ENCODE measurements at places on chromosomes 2 and 18. TPM values are rescaled to one million over a fixed set of nuclear protein-coding genes. Genes with fewer than 3 reads are reported as not detected.

DNA sequence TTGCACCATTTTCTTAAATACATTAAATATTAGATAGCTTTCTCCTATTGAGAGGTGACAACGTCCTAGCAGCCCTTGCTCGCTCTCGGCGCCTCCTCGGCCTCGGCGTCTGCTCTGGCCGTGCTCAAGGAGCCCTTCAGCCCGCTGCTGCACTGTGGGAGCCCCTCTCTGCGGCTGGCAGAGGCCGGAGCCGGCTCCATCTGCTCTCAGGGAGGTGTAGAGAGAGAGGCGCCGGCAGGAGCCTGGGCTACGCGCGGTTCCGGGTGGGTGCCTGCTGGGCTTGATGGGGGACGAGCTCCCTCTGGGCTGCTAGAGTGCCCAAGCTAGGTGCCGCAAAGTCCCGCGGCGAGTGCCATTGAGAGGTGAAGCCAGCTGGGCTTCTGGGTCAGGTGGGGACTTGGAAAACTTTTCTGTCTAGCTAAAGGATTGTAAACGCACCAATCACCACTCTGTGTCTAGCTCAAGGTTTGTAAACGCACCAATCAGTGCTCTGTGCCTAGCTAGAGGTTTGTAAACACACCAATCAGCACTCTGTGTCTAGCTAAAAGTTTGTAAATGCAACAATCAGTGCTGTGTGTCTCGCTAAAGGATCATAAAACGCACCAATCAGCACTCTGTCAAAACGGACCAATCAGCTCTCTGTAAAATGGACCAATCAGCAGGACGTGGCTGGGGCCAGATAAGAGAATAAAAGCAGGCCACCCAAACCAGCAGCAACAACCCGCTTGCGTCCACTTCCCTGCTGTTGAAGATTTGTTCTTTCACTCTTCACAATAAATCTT, 3.1 kb downstream of the RPRD1A start:
- H3K4me1 ChIP-seq: peaks cover 58% of the 10 kb centered on the region
- peaks cover 18% of the 10 kb centered on the region for H3K36me3 ChIP-seq
- no peak overlapping the region for H3K4me3 ChIP-seq
- no peak overlapping the region for H3K27ac ChIP-seq
- H3K27me3 ChIP-seq: no peaks in the 10 kb centered on the region

- no peaks in the 10 kb centered on the region for H3K4me1 ChIP-seq
- no peaks in the 10 kb centered on the region for H3K36me3 ChIP-seq
- DNase-seq: no peak
- H3K27ac ChIP-seq: no peak overlapping the region
- H3K27me3 ChIP-seq: no peaks in the 10 kb centered on the region
Observed at GRCh38 chr2:71898851-71899681, 248.6 kb downstream of the CYP26B1 start.

- H3K27me3 ChIP-seq: no peaks in the 10 kb centered on the region
- H3K27ac ChIP-seq: no peak overlapping the region
- H3K36me3 ChIP-seq: no peaks in the 10 kb centered on the region
- peaks cover 8% of the 10 kb centered on the region for H3K4me1 ChIP-seq
- no peak overlapping the region for H3K4me3 ChIP-seq
Observed at GRCh38 chr2:73291461-73292315, 1.7 kb downstream of the EGR4 start.

GRCh38 chr18:41858761-41859555, 96.1 kb upstream of the PIK3C3 start:
- H3K27ac ChIP-seq: no peak overlapping the region
- no peaks in the 10 kb centered on the region for H3K36me3 ChIP-seq
- H3K4me3 ChIP-seq: no peak overlapping the region
- no peak for DNase-seq
- H3K27me3 ChIP-seq: peaks cover 3% of the 10 kb centered on the region
- H3K4me1 ChIP-seq: no peaks in the 10 kb centered on the region

DNA sequence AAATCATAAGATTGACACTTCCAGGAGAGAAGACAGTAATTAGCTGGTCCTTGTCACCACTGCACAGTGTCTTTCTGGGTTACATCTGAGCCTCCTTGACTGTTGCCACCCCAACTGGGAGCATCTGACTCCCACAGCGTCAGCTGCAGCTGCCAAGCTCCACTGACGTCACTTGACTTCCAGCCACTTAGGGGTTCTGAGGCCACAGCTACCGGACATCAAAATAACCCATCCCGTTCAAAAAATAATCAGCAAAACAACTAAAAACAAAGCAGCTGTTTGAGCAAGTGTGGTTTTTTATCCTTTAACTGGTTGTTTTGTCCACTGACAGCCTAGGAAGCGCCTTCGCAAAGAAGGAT, 206.5 kb upstream of the AGAP1 start:
- DNase-seq: no peak
- H3K27ac ChIP-seq: no peak overlapping the region
- no peaks in the 10 kb centered on the region for H3K36me3 ChIP-seq
- no peak overlapping the region for H3K4me3 ChIP-seq

- H3K27ac ChIP-seq: no peak overlapping the region
- H3K4me3 ChIP-seq: no peak overlapping the region
- no peaks in the 10 kb centered on the region for H3K4me1 ChIP-seq
- no peaks in the 10 kb centered on the region for H3K36me3 ChIP-seq
Observed at GRCh38 chr2:108278631-108279030, 10.1 kb upstream of the SULT1C2 start.

DNA sequence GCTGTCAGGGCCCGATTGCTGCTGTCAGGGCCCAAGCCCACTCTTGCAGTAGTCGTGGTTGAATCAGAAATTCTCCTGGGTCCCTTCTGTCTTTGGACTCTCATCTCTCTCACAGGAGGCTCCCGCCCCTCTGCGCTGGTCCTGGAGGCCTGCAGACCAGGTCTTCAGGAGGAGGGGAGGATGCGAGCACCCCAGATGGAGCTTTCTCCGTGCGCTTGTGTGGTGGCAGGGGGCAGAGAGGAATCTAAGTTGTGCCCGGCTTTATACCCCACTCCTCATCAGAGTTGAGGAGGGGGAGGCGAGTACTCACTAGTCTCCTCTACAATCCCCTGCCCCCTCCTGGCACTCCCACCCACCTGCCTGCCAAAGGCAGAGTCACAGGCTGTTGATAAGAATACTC, 10.4 kb downstream of the EN1 start:
- no peaks in the 10 kb centered on the region for H3K36me3 ChIP-seq
- no peaks in the 10 kb centered on the region for H3K4me1 ChIP-seq
- H3K27me3 ChIP-seq: no peaks in the 10 kb centered on the region
- no peak for DNase-seq
- no peak overlapping the region for H3K27ac ChIP-seq
- no peak overlapping the region for H3K4me3 ChIP-seq

DNA sequence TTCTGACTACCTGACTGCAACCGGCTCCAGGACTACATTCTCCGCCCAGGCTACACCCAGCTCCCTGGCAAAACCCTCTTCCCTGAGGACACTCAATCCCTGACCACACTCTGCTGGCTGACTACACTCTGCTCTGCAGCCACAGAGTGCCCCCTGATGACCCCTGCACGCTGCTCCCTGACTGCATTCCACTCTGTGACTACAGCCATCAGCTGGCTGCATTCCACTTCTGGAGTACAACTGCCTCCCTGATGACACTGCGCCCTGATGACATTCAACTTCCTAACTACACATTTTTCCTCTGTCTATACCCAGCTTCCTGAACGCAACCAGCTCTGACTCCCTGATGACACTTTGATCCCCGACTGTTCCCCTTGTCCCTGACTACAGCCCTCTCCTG, 71.3 kb upstream of the NRXN1 start:
- no peak overlapping the region for H3K4me3 ChIP-seq
- H3K4me1 ChIP-seq: no peaks in the 10 kb centered on the region
- no peaks in the 10 kb centered on the region for H3K36me3 ChIP-seq
- no peak for DNase-seq
- H3K27me3 ChIP-seq: no peaks in the 10 kb centered on the region

DNA sequence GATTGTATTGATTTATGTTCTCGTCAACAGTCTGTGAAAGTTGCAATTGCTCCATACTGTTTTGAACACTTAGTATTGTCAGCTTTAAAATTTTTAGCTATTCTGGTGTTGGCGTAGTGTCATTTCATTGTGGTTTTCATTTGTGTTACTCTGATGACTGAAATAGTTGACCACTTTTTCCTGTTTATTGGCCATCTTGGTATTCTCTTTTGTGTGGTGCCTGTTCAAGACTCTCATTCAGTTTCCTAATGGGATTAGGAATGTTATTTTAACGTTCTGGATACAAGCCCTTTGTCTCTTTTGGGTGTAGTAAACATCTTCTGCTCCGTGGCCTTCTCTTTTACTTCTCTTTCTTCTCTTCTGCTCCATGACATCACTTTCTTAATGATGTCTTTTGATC, 82.7 kb upstream of the SMAD2 start:
- no peak overlapping the region for H3K27ac ChIP-seq
- H3K27me3 ChIP-seq: no peaks in the 10 kb centered on the region
- peaks cover 31% of the 10 kb centered on the region for H3K4me1 ChIP-seq
- H3K36me3 ChIP-seq: 0 out of 2 replicates have a peak, but pooled peaks cover 3% of the 10 kb centered on the region
- H3K4me3 ChIP-seq: no peak overlapping the region
- DNase-seq: no peak

DNA sequence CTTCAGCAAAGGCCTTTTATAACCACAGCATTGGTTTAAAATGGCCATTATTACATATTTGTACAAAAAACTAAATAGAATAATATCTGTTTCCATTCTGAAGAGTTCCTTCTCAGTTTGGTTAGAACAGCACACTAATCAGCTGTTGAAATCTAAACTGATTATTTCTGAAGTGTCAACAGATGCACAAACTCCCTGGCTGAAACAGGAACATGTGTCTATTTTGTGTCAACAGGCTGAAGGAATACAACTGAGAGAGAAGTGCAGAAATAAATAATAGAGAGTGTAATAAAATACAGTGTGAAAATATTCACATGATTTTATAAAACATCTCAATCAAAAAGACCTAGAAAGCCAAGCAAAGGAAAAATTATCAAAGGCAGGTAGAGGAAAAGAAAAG, 29.7 kb downstream of the IKZF2 start:
- H3K4me1 ChIP-seq: no peaks in the 10 kb centered on the region
- no peak for DNase-seq
- H3K36me3 ChIP-seq: no peaks in the 10 kb centered on the region
- no peak overlapping the region for H3K4me3 ChIP-seq
- no peaks in the 10 kb centered on the region for H3K27me3 ChIP-seq

- H3K27me3 ChIP-seq: no peaks in the 10 kb centered on the region
- H3K4me1 ChIP-seq: peaks cover 4% of the 10 kb centered on the region
- H3K36me3 ChIP-seq: peaks cover 7% of the 10 kb centered on the region
- H3K4me3 ChIP-seq: no peak overlapping the region
- no peak overlapping the region for H3K27ac ChIP-seq
Observed at GRCh38 chr18:62170857-62171256, 16.0 kb downstream of the PIGN start.

- H3K4me3 ChIP-seq: no peak overlapping the region
- H3K27me3 ChIP-seq: no peaks in the 10 kb centered on the region
- no peak overlapping the region for H3K27ac ChIP-seq
- H3K36me3 ChIP-seq: no peaks in the 10 kb centered on the region
- H3K4me1 ChIP-seq: no peaks in the 10 kb centered on the region
- no peak for DNase-seq
Observed at GRCh38 chr2:204608237-204608939, 63.1 kb downstream of the PARD3B start.

GRCh38 chr2:211045025-211045424, 488.6 kb downstream of the CPS1 start:
- H3K36me3 ChIP-seq: no peaks in the 10 kb centered on the region
- no peak for DNase-seq
- H3K4me3 ChIP-seq: no peak overlapping the region
- H3K27ac ChIP-seq: no peak overlapping the region

GRCh38 chr2:239819974-239820555, 205.1 kb downstream of the NDUFA10 start:
- peaks cover 4% of the 10 kb centered on the region for H3K4me1 ChIP-seq
- H3K27ac ChIP-seq: no peak overlapping the region
- no peak overlapping the region for H3K4me3 ChIP-seq

- no peaks in the 10 kb centered on the region for H3K36me3 ChIP-seq
- DNase-seq: no peak
- no peak overlapping the region for H3K27ac ChIP-seq
- peaks cover 6% of the 10 kb centered on the region for H3K4me1 ChIP-seq
Observed at GRCh38 chr2:232332940-232333259, 45.7 kb upstream of the ALPP start.

DNA sequence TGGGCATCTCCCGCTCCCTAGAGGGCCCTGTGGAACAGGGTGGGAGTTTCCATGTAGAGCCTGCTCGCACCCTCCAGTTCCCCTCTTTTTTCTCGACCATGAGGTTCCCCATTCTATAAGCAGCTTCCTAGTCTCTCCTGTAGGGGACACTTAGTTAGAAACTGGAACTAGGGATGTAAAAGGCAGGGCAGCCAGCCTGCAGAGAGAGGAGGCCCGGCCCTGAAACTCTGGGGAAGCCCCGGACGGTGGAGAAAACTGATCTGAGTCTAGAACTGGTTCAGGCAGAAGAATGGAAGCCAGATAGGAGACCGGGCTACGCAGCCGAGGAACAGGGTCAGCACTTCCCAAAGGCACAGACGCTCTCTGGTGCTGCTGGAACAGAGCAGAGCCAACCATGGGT, 51.6 kb upstream of the ATG16L1 start:
- peaks cover 14% of the 10 kb centered on the region for H3K36me3 ChIP-seq
- no peaks in the 10 kb centered on the region for H3K27me3 ChIP-seq
- no peak for DNase-seq
- peaks cover 28% of the 10 kb centered on the region for H3K4me1 ChIP-seq

DNA sequence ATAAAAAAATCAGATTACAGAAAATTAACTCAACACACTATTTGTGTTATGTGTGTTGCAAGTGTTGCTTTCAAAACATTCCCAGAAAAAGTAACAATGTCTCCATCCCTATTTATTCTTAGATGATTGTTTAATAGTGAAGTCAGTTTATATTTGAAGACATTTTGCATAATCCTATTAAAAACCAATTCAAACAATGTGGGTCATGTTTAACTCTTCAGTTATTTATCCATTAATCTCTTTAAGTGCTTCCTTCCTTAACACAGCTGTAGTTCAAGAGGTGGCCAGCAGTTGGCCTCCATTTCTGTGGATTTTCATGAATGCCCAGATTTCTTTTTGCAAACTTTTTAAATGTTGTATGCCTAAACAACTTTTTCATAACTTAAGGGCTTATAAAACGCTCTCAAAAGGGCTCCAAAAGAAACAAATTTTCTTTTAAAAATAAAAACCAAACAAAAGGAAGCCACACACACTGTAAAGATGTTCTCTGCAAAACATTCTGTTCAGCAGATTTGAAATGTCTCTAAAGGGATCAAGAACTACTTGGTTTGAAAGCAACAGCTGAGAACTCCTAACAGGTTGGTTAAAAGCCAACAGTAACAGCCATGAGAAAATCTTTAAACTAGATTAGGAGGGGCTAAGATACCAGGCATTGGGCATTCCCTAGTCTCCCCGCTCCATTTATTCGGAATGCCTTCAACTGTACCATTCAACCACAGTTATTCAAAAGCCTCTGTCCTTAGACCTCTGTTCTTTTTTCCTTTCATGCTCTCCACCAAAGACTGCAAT, 71.5 kb downstream of the THADA start:
- H3K27me3 ChIP-seq: no peaks in the 10 kb centered on the region
- no peaks in the 10 kb centered on the region for H3K4me1 ChIP-seq
- H3K36me3 ChIP-seq: peaks cover 30% of the 10 kb centered on the region

GRCh38 chr18:1653873-1654272, 749.2 kb downstream of the ADCYAP1 start:
- H3K27ac ChIP-seq: no peak overlapping the region
- no peaks in the 10 kb centered on the region for H3K4me1 ChIP-seq
- H3K27me3 ChIP-seq: no peaks in the 10 kb centered on the region
- no peak overlapping the region for H3K4me3 ChIP-seq
- DNase-seq: no peak

The SERPINB7 gene
- 2.8 TPM for total RNA-seq

The HOXD11 gene
- not detected for total RNA-seq

The KYNU gene
- 0.75 TPM for total RNA-seq

The SLC9A2 gene
- total RNA-seq: not detected

The GALNT3 gene
- total RNA-seq: 3.0 TPM

The IL36RN gene
- total RNA-seq: not detected

The CDH2 gene
- total RNA-seq: not detected

The PIAS2 gene
- total RNA-seq: 51.9 TPM

The RAX gene
- total RNA-seq: not detected

The ABCG8 gene
- not detected for total RNA-seq
